Renal cortical epithelial cell (primary cell): ENCODE measurements at places on chromosomes 16 and 17.

DNA sequence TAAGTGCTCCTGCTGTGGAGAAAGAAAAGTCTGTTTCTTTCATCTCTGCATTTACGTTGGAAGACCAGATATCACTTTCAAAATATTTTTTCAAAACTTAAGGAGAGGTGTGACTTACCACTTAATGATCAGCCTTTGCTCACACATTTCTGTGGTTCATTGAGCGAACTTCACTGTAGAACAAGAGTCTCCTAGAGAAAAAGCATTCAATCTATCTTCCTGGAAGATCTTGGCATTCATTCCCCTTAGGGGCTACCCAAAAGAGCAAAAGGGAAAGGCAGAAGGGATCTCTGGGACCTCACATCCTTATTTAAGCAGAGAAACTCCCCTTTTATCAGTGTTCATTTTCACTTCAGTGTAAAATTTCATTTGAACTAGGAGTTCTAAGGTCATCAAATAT lies 61.2 kb downstream of the HS3ST3A1 start:
- peak; percentile 23 for DNase-seq

DNA sequence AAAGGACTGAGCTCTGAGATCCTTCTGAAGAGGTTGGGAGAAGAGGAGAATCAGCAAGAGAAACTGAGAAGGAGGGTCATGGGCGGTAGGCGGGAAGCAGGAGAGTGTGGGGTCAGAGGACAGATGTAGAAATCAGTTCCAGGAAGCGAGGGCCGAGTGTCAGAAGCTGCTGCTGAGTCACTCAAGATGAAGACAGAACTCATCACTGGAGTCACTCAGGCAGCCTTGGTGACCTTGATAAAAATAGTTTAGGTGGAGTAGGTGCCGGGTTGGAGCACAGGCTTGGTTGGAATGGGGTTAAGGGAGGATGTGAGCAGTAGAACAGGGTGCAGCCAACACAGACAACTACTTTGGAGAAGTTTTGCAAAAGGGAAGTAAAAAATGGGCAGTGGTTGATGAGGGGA lies 6.1 kb upstream of the ITGAM start:
- DNase-seq: no peak

GRCh38 chr16:74743668-74744299 lies 30.8 kb downstream of the FA2H start:
- peak; percentile 96 for DNase-seq

GRCh38 chr17:1789936-1790335 lies 28.1 kb downstream of the SERPINF1 start:
- no peak for DNase-seq

GRCh38 chr17:7262192-7262934 lies at the start of gene CLDN7:
TSS of gene CLDN7 (minus strand) at chr17:7262478. CDS start at chr17:7262043, 435 bp downstream.
- DNase-seq: peak; percentile 30

DNA sequence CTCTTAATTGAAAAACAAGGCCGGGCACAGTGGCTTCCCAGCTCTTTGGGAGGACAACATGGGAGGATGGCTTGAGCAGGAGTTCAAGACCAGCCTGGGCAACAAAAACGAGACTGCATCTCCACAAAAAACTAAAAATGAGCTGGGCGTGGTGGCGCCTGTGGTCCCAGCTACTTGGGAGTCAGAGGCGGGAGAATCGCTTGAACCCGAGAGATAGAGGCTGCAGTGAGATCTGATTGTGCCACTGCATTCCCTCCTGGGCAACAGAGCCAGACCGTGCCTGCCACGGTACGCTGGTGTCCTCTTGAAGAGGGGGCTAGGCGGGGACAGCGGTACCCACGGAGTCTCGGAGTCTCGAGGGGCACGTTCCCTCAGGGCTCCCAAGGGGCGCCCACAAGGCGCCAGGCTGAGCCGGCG lies 27.9 kb upstream of the ADORA2B start:
- DNase-seq: no peak
